ENCODE measurements at places on chromosomes 6 and 20.

- no peak for DNase-seq
These were observed 703.4 kb downstream of the EPM2A start for GRCh38 chr6:145031962-145032361.

- no peak for DNase-seq
These were observed 191.3 kb upstream of the ARG1 start for GRCh38 chr6:131381709-131382093.

GRCh38 chr20:1792274-1792673, 102.9 kb upstream of the SIRPA start:
- no peak for DNase-seq

- no peak for DNase-seq
These were observed 209.1 kb downstream of the ERMARD start for GRCh38 chr6:169960521-169960885.

Data from glutamatergic neuron (in vitro differentiated cells).